ENCODE measurements at places on chromosomes 13 and 19. TPM values are rescaled to one million over a fixed set of nuclear protein-coding genes. Genes with fewer than 3 reads are reported as not detected.
A peak's percentile ranks its signal among the peaks of the same experiment; 100 is the strongest.

The ZNF154 gene
- total RNA-seq = 17.3 TPM

The USHBP1 gene
- total RNA-seq = 0.28 TPM

The LMTK3 gene
- total RNA-seq = 3.5 TPM

DNA sequence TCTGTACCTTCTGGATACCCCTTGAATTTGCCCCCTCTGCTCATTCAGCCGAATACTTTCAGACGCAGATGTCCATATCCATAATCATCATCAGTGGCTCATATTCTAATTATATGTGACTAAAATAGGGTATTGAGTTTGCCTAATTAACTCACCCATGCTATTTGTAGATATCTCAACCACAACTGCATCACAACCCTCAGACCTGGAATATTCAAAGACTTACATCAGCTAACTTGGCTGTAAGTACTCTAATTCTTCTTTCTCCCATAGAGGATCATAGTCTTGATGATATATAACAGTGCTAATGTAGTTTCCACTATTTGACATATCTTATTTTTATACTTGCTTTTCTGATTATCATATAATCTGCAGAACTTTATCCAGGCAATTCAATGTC, 35.8 kb downstream of the RXFP2 start:
- no peaks in the 10 kb centered on the region for H3K27me3 ChIP-seq
- no peak overlapping the region for H3K27ac ChIP-seq
- no peak for DNase-seq
- H3K4me3 ChIP-seq = no peak overlapping the region

DNA sequence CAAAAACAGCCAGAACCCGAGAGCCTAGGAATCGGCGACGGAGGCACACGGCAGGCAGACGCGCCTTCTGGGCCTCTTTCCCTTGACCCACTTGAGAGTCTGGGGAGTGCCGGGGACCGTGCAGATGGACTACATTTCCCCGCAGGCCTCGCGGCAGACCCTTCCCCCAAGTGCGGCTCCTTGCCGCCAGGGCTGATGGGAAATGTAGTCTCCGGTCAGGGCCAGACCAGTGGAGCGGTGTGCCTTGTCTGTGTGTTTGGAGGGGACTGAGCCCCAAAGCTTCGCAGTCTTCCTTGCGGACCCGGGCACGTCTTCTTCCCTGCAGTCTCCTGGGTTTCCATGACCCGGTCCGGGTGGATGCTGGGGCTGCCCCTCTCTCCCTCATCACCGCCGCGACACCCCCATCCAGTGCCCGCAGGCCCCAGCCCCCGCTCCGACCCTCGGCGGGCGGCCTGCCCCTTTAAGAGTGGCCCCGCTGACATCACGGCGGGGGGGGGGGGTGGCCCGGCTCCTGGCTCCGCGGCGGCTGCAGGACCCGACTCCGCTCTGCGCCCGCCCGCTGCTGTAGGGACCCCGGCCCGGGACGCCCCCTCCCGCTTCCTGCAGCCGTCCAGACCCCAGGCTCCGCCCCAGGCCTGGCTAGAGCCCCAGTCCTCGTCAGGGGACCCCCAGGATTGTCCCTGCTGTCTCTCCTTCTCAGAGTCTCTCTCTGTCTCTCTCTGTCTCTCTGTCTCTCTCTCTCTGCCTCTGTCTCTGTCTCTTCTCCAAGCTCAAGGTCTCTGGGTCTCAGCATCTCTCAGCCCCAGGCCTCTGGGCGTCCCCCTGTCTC, 758 bp upstream of the CACNG7 start:
- peaks cover 76% of the 10 kb centered on the region for H3K27me3 ChIP-seq
- H3K4me3 ChIP-seq = peak overlapping the region; percentile 99
- H3K4me1 ChIP-seq = peaks cover 9% of the 10 kb centered on the region

- no peak overlapping the region for H3K27ac ChIP-seq
- no peak overlapping the region for H3K4me3 ChIP-seq
- DNase-seq = no peak
- no peaks in the 10 kb centered on the region for H3K4me1 ChIP-seq
- no peaks in the 10 kb centered on the region for H3K36me3 ChIP-seq
Measured at GRCh38 chr19:50669302-50670101, 20.3 kb downstream of the C19orf81 start.

DNA sequence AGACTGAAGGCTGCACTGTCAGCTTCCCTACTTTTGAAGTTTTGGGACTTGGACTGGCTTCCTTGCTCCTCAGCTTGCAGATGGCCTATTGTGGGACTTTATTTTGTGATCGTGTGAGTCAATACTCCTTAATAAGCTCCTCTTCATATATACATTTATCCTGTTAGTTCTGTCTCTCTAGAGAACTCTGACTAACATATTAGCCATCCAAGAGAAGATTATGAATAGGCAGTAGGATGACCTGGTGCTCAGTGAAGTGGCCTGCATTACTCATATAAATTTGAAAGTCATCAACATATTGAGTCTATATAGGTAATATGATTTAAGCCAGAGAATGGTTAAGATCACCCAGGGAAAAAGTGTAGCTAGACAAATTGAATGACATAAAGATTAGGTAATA, 136.3 kb upstream of the UFM1 start:
- H3K36me3 ChIP-seq = no peaks in the 10 kb centered on the region
- no peaks in the 10 kb centered on the region for H3K27me3 ChIP-seq
- no peak overlapping the region for H3K4me3 ChIP-seq
- no peak for DNase-seq
- no peaks in the 10 kb centered on the region for H3K4me1 ChIP-seq

- peaks cover 3% of the 10 kb centered on the region for H3K36me3 ChIP-seq
- no peaks in the 10 kb centered on the region for H3K4me1 ChIP-seq
- DNase-seq = no peak
- no peak overlapping the region for H3K27ac ChIP-seq
- H3K27me3 ChIP-seq = no peaks in the 10 kb centered on the region
Measured at GRCh38 chr19:15108845-15109767, 1.9 kb downstream of the SYDE1 start.

Measured in neural progenitor cell (in vitro differentiated cells).